Hematopoietic multipotent progenitor cell (in vitro differentiated cells): ENCODE measurements at places on chromosomes 7 and 10.

- no peak for DNase-seq
These were observed 35.0 kb downstream of the AUTS2 start for GRCh38 chr7:69633122-69633831.

GRCh38 chr7:21939136-21939857, 6.4 kb downstream of the CDCA7L start:
- DNase-seq: no peak

DNA sequence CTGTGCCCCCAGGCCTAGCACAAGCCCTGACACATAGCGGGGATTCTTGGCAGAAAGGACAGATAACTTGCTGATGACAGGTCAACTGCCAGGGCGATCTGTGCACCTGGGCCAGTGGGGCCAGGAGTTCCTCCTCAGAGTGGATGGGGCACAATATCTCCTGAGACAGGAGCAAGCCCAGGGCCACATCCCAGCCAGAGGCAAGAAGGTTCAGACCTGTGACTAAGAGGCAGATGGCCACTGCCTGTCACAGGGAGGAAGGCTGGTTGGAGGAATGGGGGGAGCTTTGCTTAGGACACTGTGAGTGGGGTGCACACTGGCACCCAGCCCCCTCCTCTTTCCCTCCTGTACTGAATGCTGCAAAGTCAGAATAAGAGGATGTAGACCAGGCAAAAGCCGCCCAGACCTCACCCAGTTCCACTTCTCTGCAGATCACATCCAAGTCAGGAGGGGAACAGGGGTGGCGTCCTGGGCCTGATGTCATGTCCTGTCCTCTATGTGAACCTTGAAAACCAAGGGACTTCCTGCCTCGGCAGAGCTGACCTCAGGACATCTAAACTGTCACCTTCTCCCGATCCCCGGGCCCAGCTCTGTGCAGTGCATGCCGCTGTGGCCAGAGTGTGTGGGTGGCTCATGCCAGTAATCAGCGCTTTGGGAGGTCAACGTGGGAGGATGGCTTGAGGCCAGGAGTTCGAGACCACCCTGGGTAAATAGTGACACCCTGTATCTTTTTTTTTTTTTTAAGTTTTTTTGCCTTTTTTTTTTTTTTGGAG, 1.3 kb downstream of the GUSB start:
- DNase-seq: peak; percentile 81

- DNase-seq: no peak
These were observed 14.6 kb downstream of the VOPP1 start for GRCh38 chr7:55557666-55558188.

DNA sequence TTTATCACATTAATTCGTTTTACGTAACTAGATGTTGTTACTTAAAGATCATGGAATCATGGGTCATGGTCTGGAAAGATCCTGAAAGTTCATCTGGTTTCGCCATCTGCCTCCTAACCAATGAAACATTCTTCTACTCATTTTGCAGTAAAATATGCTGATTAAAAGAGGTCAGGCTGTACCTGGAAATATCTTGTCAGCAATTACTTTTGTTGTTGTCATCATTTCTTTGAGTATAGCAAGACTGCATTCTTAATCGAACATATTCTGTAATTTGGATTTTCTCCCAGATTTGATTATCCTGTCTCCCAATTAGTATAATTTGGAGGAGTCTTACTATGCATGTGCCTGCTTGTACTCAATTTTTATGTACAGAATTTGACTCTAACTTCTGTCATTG, 833.7 kb downstream of the GRM8 start:
- DNase-seq: no peak

DNA sequence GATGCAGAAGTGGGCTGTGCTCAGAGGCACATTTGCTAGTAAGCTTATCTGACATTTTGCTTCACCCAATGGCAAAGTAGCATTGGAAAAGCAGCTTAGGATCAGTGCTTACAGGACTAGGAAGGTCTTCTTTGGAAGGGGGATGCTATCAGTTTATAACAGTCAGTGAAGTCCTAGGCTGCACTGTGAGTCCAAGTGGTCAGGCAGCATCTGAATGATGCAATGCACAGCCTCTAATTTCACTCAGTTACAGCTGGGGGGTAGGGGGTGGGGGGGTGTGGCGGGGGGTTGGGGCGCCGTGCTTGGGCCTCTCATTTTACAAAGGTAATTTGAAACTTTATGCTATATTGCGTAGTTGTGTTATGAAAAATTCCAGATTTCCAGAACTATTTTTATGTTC, 652.3 kb upstream of the MGMT start:
- DNase-seq: no peak

DNA sequence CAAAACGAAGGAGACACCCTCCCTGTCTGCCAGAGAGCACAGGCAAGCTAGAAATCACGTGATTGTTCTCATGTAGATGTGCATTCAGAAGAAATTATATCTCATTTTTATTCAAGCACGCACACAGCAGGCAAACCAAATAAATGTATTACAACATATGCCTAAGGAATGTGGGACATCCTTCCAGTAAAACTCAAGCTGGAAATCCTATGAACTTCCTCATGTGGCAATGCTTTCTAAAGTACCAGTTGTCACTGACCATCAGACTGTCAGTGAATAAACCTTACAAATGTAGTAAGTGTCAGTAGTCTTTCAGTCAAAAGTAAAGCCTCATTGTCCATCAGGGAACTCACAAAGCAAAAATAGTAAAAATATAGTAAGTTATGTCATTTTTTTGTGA, 350.1 kb upstream of the POM121L12 start:
- no peak for DNase-seq

DNA sequence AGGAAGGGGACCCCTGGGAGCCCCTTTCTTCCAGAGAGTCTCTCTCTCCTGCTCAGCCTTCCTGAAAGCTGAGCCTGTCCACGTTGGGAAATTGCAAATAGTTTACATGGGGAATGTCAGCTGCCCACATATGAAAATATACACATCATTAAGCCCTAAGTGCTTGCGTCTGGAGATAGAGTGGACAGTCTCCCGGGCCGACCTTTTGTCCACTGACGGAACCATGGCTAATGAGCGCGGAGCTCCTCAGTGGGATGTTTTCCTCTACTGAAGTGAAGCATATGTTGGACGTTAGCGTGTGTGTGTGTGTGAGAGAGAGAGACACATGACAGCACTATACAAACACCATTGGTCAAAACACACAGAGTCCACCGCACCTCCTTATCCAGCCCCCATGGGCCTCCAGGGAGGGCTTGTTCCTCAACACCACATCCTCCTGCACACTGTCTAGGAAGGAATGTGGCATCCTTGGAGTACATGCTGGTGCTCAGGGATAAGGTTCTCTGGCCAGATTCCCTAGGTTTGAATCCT, 128.4 kb downstream of the RGS10 start:
- DNase-seq: no peak

GRCh38 chr10:95755511-95756004, 405 bp upstream of the ENTPD1 start:
- no peak for DNase-seq

GRCh38 chr7:17013204-17013603, 131.4 kb upstream of the AGR3 start:
- no peak for DNase-seq

- no peak for DNase-seq
These were observed 13.8 kb downstream of the CYP3A5 start for GRCh38 chr7:99666013-99666395.

GRCh38 chr7:54773472-54774399, 14.7 kb upstream of the SEC61G start:
- peak; percentile 18 for DNase-seq

GRCh38 chr7:141630621-141631020, 71.3 kb downstream of the DENND11 start:
- DNase-seq: no peak

DNA sequence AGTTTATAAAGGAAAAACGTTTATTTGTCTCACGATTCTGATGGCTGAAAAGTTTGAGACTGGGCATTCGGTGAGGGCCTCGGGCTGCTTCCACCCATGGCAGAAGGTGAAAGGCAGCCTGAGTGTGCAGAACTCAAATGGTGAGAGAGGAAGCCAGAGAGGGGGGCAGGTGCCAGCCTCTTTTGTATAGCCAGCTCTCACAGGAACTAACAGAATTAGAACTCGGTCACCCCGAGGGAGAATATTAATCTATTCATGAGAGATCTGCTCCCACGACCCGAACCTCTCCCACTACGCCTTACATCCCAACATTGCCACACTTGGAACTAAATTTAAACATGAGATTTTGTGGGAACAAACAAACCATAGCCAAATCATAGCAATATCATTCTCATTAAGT, 112.6 kb downstream of the ZPBP start:
- no peak for DNase-seq

- no peak for DNase-seq
These were observed 526 bp downstream of the GIMAP1 start for GRCh38 chr7:150716939-150717338.

- peak; percentile 62 for DNase-seq
These were observed 90.2 kb downstream of the UBE3C start for GRCh38 chr7:157228864-157229422.

GRCh38 chr7:86950360-86950759, 109.1 kb downstream of the ELAPOR2 start:
- DNase-seq: no peak

DNA sequence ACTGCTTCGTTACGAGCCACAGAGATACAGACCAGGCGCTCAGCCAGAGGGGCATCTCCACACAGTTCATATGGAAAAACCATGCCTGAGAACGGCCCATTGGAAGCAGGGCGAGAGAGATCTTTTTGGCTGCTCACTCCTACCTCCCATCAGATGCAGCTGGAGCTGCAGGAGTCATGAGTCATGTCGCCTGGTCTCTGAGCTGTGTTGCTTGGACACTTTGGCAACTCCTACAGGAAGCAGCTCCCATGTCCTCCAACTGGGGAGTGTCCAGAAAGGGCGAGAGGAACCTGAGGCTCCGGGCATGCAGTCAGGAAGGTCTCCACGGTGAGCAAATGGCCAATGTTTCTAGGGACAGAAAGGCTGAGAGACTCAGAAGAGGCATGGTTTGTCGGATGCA, 24.9 kb downstream of the INSIG1 start:
- DNase-seq: no peak
